Frontal cortex (tissue), 4 donors: ENCODE measurements at places on chromosomes 2 and 18.

GRCh38 chr2:239146741-239147181 is 254.1 kb downstream of the HDAC4 start:
- no peak for DNase-seq

- no peak for DNase-seq
These were observed 183.3 kb upstream of the TRIB2 start for GRCh38 chr2:12533337-12534005.

DNA sequence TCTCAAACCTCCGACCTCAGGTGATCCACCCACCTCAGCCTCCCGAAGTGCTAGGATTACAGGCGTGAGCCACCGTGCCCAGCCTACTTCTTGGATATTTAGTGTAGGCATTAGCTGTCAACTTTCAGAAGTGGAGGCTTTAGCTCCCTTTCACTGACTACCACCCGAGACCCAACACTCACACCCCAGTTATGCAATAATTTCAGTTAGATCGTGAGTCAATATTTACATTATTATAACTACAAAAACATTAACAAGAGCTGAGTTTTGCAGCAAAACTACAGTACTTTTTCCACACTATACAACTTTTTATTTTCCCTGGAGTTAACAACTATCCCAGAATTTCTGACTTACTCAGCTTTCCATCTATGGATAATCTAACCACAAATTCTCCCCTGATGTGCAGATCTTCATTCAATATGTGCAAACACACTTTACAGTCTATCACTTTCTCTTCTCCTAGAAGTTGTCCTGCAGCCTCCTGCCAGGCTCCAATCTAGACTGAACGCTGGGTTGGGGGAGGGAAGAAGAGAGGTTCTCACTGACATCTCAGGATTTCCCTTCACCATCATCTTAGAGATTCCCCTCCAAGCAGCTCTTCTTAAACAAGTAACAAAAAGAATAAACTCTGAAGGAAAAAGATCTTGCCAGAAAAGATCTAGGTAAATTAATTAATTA is 10.1 kb downstream of the TBC1D8 start:
- DNase-seq = no peak

GRCh38 chr2:159090514-159091201 is 122.2 kb downstream of the TANC1 start:
- no peak for DNase-seq

DNA sequence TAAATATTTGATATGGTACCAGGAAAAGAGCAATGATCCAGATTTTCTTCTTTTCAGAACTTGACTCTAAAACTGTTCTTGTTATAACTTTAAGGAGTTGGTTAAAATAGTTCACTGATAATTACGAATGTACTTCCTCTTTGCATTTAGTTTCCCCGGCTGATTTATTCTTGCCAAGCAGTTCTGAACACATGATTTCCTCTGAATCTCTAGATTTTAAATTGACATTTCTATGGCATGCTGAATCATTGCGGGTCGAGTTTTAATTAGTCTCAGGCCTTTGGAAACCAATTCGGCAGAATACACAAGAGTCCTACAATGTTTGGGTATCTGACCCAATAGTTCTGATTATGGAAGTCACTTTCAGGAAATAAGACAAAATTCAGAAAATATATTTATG is 37.3 kb upstream of the DNAH7 start:
- DNase-seq = no peak

GRCh38 chr2:127254386-127254981 is 34.4 kb upstream of the CYP27C1 start:
- DNase-seq = no peak

- no peak for DNase-seq
These were observed 57.1 kb downstream of the PDK1 start for GRCh38 chr2:172613040-172613439.

- no peak for DNase-seq
These were observed 37.4 kb upstream of the ANKRD62 start for GRCh38 chr18:12056034-12056883.

DNA sequence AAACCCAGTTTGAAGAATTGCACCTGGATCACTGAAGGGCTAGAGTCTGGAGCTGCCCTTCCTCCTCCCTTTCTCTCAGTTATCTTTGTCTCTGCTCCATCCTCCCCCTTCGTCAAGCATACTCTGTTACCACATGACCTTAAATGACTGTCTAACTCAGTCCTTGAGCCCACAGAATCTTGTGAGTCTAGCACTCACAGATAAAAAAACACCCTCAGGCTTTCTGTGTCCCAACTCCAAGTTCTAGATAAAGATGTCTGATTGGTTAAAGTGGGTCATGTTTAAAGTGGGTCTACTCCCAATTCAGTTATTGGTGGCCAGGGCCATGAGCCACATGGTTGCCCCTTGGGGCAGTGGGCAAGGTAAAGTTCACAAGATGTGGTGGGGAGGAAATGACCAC is 53.5 kb upstream of the CYP1B1 start:
- no peak for DNase-seq

DNA sequence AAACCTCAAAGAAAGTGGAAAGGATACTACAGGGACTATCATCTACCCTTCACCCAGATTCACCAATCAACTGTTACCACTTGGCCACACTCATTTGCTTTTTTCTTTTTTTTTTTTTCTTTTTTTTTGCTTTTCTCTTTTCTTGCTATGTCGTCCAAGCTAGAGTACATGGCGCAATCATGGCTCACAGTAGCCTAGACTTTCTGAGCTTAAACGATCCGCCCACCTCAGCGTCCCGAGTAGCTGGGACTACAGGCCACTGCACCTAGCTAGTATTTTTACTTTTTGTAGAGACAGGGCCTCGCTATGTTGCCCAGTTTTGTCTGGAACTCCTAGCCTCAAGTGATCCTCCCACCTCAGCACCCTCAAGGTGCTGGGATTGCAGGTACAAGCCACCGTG is 24.0 kb downstream of the BIN1 start:
- no peak for DNase-seq
